ENCODE measurements at places on chromosomes 2 and 18.

DNA sequence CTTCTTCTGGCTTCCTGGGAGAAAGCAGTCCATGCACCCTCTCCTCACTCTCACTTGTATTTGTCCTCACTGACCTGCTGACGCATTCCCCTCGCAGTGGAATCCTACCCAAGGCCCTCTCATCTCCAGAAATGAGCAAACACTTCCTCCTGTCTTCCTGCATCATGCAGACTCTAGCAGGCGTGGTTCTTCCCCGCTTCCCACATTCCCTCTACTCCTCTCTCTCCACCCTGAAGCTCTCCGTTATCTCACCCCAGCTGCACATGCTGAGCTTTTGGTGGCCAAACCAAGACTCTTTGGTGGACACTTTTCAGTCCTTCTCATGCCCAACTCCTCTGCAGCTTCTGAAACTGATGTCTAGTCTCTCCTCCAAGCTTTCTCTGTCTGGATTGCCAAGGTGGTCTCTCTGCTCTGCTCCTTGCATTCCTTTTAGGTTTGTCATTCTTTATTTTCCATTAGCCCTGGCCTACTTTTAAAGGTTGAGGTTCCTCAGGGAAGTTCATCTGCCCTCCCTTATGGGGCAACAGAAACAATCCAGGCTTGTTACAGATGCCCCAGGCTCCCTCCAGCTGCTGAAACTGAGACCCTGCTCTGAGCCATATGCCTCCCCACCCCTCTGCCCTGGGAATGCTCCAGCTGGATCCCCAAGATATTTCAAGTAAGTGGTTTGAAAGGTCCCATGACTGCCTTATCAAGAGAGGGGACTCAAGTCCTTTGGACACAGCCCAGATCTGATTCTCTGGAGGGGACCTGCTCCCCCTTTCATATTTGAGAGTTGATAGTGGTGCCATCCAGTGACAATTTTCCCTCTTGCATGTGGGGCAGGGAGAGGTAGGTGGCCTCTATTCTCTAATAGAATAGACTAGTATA lies 835 bp upstream of the IL18RAP start:
- ATAC-seq: no peak

DNA sequence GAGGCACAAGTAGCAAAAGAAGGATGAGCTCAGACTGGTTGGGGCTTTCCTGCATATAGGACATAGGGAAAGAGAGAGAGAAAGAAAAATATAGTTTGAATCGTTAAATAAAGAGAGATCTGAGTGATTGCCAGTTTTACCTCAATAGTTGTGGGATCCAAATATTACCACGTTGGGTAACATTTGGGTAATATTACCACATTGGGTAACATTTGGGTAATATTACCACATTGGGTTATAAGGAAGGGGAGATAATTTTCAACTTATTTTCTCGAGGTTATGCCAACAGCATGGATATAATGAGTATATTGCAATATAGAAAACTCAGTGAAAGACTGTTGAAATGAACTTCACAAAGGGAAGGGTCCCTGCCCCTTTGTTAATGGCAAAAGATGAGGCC lies 20.7 kb downstream of the SP140 start:
- ATAC-seq: no peak

GRCh38 chr2:221851531-221852045 lies 279.5 kb upstream of the EPHA4 start:
- no peak for ATAC-seq

GRCh38 chr2:17583646-17584045 lies 43.1 kb downstream of the VSNL1 start:
- no peak for ATAC-seq

GRCh38 chr18:12066910-12067511 lies 26.6 kb upstream of the ANKRD62 start:
- no peak for ATAC-seq

GRCh38 chr2:199308567-199308966 lies 149.2 kb downstream of the SATB2 start:
- no peak for ATAC-seq

DNA sequence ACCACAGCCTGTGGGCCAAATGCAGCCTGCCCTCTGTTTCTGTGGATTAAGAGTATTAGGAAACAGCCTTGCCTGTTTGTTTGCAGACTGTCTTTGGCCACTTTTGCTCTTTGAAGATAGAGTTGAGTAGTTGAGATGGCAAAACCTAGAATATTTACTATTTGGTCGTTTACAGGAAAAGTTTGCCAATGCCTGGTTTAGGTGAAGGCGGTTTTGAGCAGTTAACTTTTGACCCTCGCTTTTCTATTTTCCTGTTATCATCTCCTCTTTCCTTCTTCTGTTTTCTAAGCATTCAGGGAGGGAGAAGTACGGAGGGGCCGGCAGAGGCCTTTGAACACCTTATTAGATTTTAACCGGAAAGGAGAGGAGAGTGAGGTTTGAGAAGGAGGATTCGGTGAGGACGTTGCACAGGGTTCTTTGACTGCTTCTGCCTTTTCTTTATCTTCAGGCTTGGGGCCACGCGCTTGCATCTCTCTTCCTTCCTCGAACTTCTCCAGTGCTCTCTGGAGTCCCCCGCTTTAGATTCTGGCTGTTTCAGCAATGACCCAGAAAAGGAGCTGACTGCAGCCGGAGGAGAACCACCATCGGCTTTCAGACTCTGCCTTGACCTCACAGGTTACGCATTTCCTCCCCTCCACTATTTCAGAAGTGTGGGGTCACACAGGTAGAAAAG lies 39.2 kb downstream of the IL1R2 start:
- ATAC-seq: no peak

DNA sequence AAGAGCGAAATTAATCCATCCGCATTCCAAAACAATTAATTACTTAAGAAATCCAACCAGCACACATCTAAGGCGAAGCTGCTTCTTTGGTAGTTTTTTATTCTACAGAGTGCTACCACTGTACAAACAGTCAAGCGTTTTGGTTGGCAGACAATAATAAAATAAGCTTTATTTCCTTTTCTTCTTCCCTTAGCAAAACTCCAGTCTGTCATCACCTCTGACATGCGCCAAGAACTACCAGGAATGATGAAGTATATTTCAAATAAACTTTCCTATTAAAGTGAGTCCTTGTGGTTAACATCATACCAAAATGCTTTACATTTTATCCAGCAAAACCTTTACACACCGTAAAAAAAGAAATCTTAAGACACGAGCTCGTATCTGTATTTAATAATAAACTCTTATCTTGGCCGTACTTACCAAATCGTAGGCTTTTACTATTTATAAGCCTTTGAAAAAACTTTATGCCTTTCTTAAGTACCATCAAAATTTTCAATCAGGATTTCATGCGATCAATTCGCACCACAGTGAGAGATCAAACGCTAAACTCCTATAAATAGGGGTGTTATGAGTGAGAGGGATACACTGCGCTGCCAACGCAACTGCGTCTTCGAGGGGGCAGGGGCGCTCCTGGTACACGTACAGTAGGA lies 1.3 kb downstream of the ATL2 start:
- ATAC-seq: no peak

- no peak for ATAC-seq
These were observed 34.9 kb downstream of the CDC42EP3 start for GRCh38 chr2:37636381-37637066.

- ATAC-seq: no peak
These were observed 60.3 kb upstream of the IGFBP2 start for GRCh38 chr2:216572582-216573578.

DNA sequence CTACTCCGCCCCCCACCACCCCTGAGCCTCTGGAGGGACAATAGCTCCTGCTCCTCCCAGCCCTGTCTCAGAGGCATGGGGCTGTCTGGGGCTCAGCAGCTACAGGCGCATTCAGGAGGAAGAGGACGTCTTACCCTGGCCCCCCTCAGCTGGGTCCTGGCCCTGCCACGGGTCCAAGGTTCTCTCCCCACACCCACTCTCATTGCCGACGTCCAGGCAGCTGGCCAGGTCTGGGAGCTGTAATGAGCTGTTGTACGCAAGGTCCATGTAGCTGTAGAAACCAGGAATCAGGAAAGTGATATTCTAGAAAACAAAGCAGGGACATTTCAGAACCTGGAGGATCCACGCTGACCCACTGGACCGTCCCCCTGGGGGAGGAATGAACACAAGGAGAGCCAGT lies 13.5 kb downstream of the PASK start:
- ATAC-seq: no peak

All from activated CD4-positive, CD25-positive, alpha-beta regulatory T cell treated with anti-CD3 and anti-CD28 coated beads, Interleukin-2, amount 50 U/mL, for 24 hours (primary cell).